Endothelial cell (in vitro differentiated cells): ENCODE measurements at places on chromosomes 13 and 19.

DNA sequence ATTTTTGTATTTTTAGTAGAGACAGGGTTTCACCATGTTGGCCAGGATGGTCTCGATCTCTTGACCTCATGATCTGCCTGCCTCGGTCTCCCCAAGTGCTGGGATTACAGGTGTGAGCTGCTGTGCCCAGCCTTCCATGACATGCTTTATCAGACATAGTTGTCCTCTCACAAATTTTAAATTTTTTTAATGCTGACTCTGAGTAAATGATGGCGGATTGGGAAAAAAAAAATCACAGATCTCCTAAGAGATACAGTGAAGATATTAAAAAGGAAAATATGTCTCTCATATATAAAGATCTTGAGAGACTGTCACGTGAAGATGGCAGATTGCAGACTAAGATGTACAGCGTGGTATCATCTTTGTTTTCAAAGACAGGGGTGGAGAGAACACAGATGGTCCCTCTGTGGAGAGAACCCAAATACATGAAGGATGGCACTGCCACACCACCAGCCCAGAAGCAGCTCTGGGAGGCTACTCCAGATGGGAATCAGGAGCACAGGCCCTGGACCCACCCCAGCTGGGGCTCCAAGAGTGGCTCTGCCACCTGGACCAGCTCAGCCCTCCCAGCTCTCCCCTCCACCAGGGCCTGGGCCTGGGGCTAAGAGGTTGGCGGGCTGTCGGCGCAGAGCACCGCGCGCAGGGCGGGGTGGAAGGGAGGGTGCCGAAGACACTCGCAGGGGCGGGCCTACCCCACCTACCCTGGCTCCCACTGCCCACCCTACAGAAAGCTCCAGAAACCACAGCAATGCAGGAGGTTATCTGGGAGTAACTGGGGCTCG is 20.0 kb upstream of the CCNP start:
- peaks cover 2% of the 10 kb centered on the region for H3K4me1 ChIP-seq
- no peak for DNase-seq
- H3K36me3 ChIP-seq = peaks cover 12% of the 10 kb centered on the region
- no peak overlapping the region for H3K4me3 ChIP-seq

GRCh38 chr13:89832827-89833226 is 1514.7 kb upstream of the MIR17HG start:
- DNase-seq = no peak
- no peak overlapping the region for H3K27ac ChIP-seq
- no peaks in the 10 kb centered on the region for H3K36me3 ChIP-seq
- peaks cover 2% of the 10 kb centered on the region for H3K27me3 ChIP-seq

GRCh38 chr13:99436686-99437416 is 64.4 kb upstream of the TM9SF2 start:
- H3K4me1 ChIP-seq = peaks cover 18% of the 10 kb centered on the region
- no peaks in the 10 kb centered on the region for H3K36me3 ChIP-seq
- H3K27me3 ChIP-seq = peaks cover 3% of the 10 kb centered on the region
- peak overlapping the region; percentile 61 for H3K4me3 ChIP-seq

DNA sequence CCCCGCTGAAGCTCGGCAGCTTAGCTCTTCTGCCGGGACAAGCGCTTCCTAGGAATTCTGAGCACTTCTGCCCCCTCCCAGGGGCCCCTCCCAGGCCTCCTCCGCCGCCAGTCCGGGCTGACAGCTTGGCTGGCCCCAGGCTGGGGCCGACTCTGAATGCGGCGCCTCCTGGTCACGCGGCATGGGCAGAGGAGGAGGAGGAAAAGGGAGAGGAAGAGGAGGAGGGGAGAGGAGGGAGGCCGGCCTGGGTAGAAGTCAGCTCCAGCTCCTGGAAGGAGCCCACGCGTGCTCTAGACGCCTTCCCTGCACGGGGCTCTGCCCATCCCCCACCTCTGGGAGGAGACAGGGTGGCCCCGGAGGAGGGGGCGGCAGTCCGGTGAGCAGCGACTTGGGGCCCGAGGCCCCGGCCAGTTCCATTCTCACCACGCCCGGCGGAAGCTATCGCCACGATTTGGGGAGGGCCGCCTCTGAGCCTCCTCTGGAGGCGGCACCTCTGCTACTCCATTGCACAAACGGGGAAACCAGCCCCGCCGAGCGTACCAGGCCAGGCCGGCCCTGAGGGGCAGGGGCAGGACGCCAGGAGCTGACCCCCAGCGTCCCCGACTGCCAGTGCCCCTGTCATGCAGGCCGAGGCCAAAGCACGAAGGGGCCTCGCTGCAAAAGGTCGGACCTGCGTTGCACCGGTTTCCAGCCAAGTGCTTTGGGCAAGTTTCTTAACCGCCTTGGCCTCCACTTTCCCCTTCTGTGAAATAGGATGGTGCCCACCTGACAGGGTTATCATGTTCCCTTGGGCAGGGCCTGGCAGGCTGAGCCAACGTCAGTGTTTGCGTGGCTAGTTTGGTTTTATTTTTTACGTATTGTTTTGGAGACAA is 31.6 kb downstream of the CCNE1 start:
- H3K4me1 ChIP-seq = peaks cover 6% of the 10 kb centered on the region
- no peak overlapping the region for H3K27ac ChIP-seq
- no peak for DNase-seq

GRCh38 chr13:44815623-44816022 is 173.6 kb downstream of the NUFIP1 start:
- no peak for DNase-seq
- peaks cover 16% of the 10 kb centered on the region for H3K4me1 ChIP-seq
- H3K27ac ChIP-seq = no peak overlapping the region

DNA sequence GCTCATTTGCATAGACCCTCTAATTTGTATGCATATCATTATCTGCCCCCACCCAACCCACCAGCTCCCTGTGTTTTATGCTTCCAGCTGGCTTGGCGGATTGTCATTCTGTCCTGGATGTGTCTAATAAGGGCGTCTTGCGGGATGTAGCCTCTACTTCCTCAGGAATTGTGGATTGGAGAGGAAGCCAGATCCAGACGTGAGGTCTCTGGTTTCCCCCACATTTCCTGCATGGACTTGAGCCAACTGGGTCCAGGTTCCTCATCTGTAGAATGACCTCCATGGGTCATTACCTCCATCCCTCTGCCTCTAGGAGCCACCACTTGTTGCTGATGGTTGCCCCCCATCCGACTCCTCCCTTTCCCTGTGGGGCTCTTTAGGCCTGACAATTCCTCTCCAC is 7.3 kb downstream of the TNFSF14 start:
- H3K27me3 ChIP-seq = peaks cover 7% of the 10 kb centered on the region
- H3K4me1 ChIP-seq = no peaks in the 10 kb centered on the region
- H3K4me3 ChIP-seq = no peak overlapping the region
- H3K27ac ChIP-seq = no peak overlapping the region

DNA sequence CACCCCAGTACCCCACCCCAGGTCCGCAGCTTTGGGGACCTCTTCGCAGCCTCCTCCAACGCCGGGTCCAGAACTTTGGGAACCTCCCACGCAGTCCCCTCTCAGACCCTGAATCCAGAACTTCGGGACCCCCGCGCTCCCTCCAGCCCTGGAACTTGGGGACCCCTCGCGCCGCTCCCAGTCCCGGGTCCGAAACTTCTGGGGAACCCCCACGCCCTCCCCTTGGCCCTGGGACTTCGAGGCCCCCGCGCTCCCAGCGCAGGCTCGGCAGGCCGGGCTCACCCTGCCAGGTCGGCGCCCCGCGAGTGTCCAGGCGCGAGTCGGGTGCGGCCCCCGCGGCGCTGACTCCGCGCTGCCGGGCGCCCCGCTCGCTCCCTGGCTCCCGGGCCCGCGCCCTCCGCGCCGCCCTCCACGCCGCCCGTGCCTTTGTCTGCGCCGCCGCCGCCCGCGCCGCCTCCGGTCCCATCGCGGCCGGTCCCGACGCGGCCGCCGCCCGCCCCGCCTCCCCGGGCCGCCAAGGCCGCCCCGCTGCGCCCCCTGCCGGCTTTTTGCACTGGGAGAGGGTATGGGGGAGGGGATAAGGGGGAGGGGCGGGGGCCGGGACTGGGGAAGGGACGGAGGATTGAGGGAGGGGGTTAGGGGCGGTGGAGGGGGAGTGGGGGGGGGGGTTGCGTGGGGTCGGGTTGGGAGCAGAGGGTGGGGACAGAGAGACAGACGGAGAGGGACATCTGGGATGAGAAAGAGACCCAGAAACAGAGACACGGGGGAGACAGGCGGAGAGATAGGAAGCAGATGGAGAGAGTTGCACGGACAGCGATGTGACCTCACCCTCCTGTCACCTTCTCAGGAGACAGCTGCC is at the start of gene HOMER3:
Gene HOMER3 (minus strand): TSS at position 449 of the 859 bp plus-strand sequence. CDS start 2,235 bp downstream, outside the sequence.
- peak; percentile 92 for DNase-seq
- H3K36me3 ChIP-seq = peaks cover 19% of the 10 kb centered on the region
- peak within 1 kb of the TSS; percentile 89 for H3K27ac ChIP-seq
- peaks cover 19% of the 10 kb centered on the region for H3K4me1 ChIP-seq

DNA sequence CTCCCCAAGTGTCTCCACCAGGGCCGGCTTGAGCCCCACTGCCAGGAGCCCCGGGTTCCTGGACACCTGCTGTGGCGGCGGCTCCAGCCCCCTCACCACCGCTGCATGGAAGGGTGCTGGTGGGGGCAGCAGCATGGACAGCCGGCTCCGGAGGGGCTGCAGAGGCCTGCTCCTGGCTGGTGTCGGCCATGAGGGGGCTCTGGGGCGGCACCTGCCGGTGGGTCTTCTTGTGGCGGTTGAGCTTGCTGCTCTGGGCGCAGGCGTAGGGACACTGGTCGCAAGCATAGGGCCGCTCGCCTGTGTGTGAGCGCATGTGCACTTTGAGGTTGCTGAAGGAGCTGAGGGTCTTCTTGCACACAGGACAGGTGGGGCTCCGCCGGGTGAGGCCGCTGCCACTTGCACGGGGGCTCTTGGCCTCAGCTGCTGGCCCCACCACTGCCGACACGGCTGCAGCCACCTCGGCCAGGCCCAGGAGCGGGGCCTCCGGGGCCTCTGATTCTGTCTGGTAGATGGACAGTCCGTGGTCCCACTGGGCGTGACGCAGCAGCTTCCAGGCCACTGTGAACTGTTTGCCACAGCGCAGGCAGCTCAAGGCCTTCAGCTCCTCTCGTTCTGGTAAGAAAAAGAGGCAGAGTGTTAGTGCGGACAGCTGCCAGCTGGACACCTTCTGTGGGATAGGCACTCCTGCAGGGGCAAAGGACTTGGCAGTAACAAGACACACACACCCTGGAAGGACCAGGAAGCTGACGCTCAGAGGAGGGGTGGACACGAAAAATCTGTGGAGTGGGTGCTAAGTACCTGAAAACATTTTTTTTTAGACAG is 4.1 kb downstream of the ZNF296 start:
- peaks cover 10% of the 10 kb centered on the region for H3K27me3 ChIP-seq
- no peak overlapping the region for H3K4me3 ChIP-seq
- peaks cover 4% of the 10 kb centered on the region for H3K4me1 ChIP-seq
- no peak for DNase-seq
- no peak overlapping the region for H3K27ac ChIP-seq

GRCh38 chr19:41882568-41883462 is at the start of gene ARHGEF1:
Gene ARHGEF1, plus strand, starts transcription at chr19:41883184. Its CDS starts 4,899 bp downstream, at chr19:41888083.
- DNase-seq = peak; percentile 67
- peaks cover 20% of the 10 kb centered on the region for H3K27me3 ChIP-seq
- peak within 1 kb of the TSS; percentile 95 for H3K27ac ChIP-seq

- H3K27me3 ChIP-seq = peaks cover 1% of the 10 kb centered on the region
- H3K4me3 ChIP-seq = no peak overlapping the region
- H3K4me1 ChIP-seq = peaks cover 4% of the 10 kb centered on the region
- no peak for DNase-seq
- H3K36me3 ChIP-seq = peaks cover 7% of the 10 kb centered on the region
These were observed 8.8 kb downstream of the GPC6 start for GRCh38 chr13:93235258-93236015.

DNA sequence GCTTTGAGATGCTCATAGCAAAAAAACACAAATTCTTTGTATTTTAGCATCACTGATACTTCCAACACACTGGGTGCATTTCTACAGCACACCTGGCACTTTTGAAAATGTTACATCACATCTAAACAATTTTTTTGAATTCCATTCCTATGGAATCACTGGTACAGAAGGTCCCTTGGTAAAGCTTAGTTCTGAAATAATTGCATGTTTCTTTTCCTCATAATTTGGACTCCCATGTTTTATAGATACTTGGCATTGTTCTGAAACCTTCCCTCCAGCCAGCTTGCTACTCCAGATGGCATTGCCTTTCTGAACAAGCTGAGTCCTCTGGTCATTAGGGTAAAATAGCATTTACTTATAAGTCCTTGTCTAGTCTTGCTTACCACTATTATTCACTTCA is 481.3 kb upstream of the GPC6 start:
- no peaks in the 10 kb centered on the region for H3K36me3 ChIP-seq
- H3K27me3 ChIP-seq = no peaks in the 10 kb centered on the region
- no peak overlapping the region for H3K4me3 ChIP-seq
- H3K27ac ChIP-seq = no peak overlapping the region
- no peak for DNase-seq

DNA sequence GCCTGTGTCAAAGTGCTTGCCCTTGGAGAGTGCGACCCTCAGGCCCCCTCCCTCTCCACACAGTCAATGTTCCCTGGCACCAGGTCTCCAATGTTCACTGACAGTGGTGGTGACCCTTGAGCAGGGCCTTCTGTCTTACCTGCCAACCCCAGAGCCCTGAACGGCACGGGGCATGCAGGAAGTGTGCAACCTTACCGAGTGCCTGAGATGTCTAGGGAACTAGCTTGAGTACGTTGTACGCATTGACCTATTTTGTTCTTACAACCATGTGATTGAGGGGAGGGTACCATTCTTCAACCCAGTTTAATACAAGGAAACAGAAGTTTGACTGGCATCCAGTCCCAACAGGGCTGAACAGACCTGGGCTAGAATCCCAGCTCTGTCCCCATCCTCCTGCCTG is 13.2 kb downstream of the MAG start:
- no peak for DNase-seq
- peaks cover 13% of the 10 kb centered on the region for H3K4me1 ChIP-seq
- H3K27me3 ChIP-seq = peaks cover 5% of the 10 kb centered on the region
- H3K27ac ChIP-seq = no peak overlapping the region

DNA sequence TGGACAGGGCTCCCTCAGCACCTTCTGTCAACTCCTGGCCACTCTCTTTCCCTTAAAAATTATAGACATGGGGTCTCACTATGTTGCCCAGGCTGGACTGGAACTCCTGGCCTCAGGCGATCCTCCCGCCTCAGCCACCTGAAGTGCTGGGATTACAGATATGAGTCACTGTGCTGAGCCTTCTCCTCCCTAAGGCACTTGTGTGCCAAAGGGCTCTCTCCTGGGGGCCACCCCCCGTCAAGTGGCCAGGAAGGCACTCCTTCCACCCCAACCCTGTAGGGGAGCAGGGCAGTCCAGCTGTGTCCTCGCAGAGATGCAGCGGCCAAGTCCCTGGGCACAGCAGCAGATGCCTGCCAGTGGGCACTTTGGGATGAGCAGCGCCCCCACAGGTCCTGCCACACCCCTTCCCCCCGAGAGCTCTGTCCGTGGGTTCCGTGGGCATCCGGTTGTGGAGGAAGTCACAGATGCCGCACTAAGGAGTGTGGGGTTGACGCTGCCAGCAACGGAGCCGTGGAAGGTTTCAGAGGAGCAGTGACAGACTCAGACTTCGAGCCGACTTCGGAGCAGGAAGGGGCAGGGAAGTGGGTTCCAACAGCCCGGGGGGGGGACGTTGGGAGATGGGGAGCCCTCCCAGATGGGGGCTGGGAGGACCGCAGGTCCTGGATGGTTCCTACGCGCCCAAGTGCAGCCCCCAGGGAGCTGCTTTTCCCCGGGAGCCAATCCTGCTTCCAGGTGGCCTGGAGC is 3.3 kb upstream of the UQCR11 start:
- no peak overlapping the region for H3K4me3 ChIP-seq
- H3K36me3 ChIP-seq = peaks cover 7% of the 10 kb centered on the region
- H3K27me3 ChIP-seq = peaks cover 16% of the 10 kb centered on the region
- peaks cover 7% of the 10 kb centered on the region for H3K4me1 ChIP-seq
